ENCODE measurements at places on chromosomes 16 and 17.

- DNase-seq, result no peak
Observed at GRCh38 chr16:85971902-85972638, 73.1 kb downstream of the IRF8 start.

- no peak for DNase-seq
Observed at GRCh38 chr16:66510711-66511601, 39.0 kb downstream of the TK2 start.

DNA sequence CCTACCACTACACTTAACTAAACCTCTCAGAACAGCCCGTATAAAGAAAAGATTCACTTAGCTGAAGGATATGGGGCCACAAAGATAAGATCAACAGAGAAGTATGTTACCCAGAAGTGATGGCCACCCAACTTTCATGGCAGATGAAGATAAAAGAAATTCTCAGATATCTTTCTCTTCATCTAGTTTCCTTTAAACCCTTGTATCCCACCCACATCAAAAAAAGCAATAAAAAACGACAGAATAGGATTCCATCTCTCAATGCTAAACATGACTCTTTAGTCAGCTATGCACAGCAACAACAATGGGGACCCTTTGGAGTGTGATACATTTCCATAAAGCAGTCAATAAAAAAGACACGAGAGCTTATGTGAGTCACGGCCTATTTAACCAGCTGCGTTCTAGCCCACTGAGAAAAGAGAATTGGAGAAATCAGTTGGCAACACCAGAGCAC, 86.6 kb downstream of the SNX11 start:
- DNase-seq, result no peak

DNA sequence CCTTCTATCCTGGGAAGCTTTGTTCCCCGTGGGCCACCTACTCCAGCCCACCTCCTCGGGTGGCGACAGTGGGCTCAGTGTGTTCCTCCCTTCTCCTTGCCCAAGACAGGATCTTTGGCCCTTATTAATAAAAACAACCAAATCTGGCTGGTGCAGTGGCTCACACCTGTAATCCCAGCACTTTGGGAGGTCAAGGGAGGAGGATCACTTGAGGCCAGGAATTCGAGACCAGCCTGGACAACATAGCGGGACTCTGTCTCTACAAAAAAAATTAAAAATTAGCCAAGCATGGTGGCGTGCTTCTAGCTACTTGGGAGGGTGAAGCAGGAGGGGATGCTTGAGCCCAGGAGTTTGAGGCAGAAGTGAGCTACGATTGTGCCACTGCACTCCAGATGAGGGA, 42.2 kb downstream of the SOCS1 start:
- DNase-seq, result no peak

All from putamen (tissue), 1 donor.